ENCODE measurements at places on chromosomes 5 and 9.

- DNase-seq: no peak
Measured at GRCh38 chr5:1152156-1152555, 40.3 kb upstream of the SLC12A7 start.

- no peak for DNase-seq
Measured at GRCh38 chr5:61397238-61397637, 65.2 kb downstream of the ZSWIM6 start.

GRCh38 chr9:14400658-14400995, 86.7 kb upstream of the NFIB start:
- no peak for DNase-seq

DNA sequence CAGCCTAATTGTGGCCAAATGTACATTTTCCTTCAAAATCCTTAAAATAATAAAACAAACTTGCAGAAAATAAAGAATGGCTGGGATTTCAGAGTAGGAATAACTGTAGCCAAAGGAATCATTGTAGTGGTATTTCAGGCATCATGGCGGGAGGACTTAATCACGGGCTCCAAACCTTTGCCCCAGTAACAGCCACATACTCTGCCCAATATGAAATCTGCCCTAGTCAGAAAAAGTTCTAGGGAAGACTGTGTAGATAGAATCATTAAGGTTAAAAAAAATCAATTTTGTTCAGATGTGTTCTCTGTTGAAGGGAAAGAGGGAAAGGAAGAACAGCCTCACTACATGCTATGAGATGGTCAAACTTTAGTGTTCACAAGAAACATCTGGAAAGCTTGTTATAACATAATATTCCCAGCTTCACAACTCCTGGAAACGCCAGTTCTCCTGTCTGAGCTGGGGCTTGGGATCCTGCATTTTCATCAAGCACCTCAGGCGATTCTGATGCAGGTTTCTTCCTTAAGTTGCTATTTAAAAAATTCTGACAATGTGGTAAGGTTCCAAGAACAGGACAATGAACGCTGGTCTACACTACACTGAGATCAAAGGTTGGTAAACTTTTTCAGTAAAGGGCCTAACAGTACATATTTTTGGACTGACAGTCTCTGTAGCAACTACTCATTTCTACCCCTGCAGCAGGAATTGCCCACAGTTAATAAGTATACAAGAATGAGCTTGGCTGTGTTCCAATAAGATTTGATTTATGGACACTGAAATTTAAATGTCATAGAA, 87.9 kb downstream of the CEMIP2 start:
- no peak for DNase-seq

GRCh38 chr9:137130176-137130755, 8.7 kb upstream of the GRIN1 start:
- DNase-seq: no peak

GRCh38 chr5:25500635-25501034, 855.9 kb upstream of the CDH10 start:
- DNase-seq: no peak

- peak; percentile 5 for DNase-seq
Measured at GRCh38 chr5:35202319-35203111, 27.8 kb downstream of the PRLR start.

- DNase-seq: no peak
Measured at GRCh38 chr9:8486095-8486494, 686.5 kb upstream of the DMAC1 start.

- DNase-seq: no peak
Measured at GRCh38 chr9:6977761-6978160, 220.0 kb downstream of the KDM4C start.

- DNase-seq: no peak
Measured at GRCh38 chr5:68195137-68195536, 20.4 kb upstream of the PIK3R1 start.

DNA sequence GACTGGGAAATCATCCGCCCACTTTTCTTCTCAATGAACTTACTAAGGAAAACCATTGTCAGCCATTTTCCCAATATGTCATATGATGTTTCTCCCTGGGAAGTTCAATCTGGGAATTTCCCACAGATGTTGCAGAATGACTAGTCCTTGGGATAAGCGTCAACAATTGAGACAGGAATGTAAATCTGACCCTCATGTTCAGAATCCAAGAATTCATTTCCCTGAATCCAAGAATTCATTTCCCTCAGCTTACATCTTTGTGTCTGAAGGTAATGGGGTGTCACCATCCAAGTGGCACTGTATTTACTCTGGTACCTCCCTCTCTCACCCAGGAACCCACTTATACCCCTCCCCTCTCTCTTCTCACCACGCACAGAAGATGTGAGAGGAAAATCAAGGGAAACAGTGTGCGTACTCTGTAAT, 7.4 kb downstream of the KLF9 start:
- no peak for DNase-seq

DNA sequence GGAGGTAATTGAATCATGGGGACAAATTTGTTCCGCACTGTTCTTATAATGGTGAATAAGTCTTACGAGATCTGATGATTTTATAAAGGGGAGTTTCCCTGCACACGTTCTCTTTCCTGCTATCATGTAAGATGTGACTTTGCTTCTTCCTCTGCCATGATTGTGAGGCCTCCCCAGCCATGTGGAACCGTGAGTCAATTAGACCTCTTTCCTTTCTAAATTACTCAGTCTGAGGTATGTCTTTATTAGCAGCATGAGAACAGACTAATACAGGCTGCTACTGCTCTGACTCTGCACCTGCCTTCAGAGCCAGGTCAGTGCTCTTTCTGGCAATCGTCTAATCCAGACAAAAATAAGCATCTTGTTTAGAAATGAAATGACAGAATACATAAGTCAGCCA, 479.2 kb upstream of the TUSC1 start:
- no peak for DNase-seq

- no peak for DNase-seq
Measured at GRCh38 chr5:146620031-146620668, 104.2 kb upstream of the GPR151 start.

DNA sequence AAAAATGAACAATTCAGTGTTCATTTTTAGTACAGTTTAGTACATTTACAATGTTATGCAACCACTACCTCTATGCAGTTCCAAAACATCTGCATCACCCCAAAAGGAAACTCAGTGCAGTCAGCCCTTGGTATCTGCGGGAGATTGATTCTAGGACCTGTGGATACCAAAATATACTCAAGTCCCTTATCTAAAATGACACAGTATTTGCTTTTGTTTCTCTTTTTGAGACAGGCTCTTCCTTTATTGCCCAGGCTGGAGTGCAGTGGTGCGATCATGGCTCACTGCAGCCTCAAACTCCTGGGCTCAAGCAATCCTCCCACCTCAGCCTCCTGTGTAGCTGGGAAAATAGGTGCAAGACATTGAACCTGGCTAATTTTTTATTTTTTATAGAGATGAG, 114.0 kb downstream of the PIP5K1B start:
- no peak for DNase-seq

GRCh38 chr5:4015709-4016108, 420.1 kb downstream of the IRX1 start:
- no peak for DNase-seq

DNA sequence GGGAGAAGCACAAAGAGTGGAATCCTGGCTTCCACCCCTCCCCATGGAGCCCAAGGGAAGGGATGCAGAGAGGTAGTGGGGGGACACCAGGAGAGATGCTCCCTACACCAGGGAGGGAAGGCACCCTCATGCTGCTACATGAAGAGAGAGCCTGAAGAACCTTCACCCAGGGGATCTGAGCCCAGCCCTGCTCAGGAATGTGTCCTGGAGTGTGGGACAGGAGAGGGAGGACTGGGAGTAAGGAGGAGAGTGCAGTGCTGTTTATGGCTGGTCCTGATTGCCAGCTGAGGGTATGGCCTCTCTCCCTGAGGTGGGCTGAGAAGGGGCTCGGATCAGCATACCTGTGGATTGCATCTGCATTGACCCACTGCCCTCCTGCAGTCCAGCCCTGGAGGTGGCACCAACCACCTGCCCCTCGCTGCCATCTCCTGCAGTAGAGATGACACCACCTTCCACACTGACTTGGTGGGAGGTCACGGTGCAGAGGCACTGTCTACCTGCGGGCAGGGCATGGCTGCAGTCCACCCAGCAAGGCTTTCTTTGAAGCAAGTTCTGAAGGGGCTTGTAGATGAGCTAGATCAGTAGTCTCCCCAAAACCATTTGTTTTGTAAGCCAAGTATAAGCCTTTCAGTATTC, 114.9 kb upstream of the SLC25A48 start:
- DNase-seq: no peak

DNA sequence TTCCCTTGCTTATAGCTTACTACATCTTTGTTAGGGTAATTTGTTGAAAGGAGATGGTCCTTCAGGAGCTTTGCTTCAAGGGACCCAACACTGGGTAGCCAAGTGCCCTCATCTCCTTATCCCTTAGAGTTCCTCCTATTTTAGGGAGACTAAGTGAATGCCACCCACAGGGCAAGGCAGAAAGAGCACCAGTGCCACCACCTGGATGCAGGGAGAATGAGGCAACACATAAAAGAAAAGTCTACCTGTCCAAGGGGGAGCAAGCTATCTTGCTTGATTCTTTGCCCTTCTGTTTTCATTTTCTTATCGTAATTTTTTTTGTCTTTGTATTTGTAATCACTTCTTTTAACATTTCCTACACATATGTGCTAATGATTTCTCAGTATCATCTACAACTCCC, 205.5 kb downstream of the NPR3 start:
- no peak for DNase-seq

- no peak for DNase-seq
Measured at GRCh38 chr9:89548071-89548638, 50.2 kb upstream of the SEMA4D start.

DNA sequence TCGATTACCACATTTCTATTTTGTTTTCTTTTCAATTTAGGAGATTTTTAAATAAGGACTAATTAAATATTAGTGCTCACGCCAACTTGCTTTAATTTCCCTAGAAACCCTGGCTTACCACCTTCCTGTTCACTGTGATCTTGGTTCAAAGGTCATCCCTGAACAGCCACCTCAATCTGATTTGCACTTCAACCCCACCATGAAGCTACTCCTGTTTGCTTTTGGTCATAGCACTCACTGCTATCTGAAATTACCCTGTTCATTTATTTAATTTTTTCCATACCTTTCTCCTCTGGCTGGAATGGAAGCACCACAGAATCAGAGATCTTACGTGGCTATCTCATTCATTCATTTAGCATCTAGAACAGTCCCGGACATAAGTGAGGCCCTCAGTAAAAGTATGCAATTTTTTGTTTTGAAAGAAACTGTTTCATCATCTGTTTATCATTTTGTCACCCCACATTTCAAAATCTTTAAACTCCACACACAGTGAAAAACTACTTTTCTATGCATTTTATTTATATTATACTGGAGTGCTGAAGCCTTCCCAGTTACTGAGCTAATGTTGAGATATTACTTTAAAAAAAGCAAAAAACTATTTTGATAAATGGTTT, 17.2 kb upstream of the ADAMTSL1 start:
- no peak for DNase-seq

DNA sequence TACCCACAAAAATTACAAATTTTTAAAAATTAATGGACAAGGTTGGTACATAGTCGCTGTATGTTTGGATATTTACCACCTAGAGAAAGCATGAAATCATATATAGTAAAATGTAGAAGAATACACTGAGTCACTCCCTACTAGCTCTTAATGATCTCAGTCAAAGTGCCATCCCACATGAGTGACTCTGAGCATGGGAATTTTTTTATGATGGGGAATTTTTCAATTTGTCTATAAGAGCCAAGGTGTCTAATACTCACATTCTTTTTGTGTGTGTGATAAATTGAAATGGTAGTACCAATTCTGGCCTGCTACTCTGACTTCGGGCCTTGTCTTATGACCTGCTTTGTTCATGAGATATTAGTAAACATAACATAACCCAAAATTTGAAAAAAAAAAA, 483.2 kb downstream of the CDH10 start:
- no peak for DNase-seq

- no peak for DNase-seq
Measured at GRCh38 chr9:20788526-20789451, 104.7 kb downstream of the FOCAD start.

DNA sequence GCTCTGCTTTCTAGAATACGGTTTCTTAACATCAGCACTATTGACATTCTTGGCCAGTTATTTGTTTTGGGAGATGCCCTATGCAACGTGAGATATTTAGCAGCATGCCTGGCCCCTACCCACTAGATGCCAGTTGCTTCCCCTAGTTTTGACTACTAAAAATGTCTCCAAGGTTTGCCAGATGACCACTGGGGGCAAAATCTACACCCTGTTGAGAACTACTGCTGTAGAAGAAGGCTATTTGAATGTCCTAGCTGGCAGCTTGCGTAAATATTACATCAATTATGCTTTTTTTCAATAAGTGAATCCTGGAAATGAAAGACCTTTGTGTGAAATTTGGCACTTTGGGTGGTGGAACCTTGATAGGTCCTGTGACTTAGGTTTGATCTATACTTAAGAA, 5.0 kb downstream of the NCBP1 start:
- no peak for DNase-seq

GRCh38 chr9:110742741-110743371, 74.3 kb downstream of the MUSK start:
- no peak for DNase-seq

DNA sequence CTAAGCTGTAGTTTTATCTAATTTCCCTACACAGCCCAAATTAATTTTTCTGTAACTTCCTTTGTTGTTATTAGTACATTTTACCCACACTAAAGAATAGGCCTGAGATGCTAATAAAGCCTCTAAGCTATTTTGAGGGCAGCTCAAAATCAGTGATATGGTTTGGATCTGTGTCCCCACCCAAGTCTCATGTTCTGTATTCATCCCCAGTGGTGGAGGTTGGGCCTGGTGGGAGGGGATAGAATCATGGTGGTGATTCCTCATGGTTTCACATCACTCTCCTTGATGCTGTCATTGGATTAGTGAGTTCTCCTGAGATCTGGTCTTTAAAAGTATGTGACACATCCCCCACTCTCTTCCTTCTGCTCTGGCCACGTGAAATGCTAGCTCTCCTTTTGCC, 27.3 kb downstream of the LURAP1L start:
- DNase-seq: no peak

DNA sequence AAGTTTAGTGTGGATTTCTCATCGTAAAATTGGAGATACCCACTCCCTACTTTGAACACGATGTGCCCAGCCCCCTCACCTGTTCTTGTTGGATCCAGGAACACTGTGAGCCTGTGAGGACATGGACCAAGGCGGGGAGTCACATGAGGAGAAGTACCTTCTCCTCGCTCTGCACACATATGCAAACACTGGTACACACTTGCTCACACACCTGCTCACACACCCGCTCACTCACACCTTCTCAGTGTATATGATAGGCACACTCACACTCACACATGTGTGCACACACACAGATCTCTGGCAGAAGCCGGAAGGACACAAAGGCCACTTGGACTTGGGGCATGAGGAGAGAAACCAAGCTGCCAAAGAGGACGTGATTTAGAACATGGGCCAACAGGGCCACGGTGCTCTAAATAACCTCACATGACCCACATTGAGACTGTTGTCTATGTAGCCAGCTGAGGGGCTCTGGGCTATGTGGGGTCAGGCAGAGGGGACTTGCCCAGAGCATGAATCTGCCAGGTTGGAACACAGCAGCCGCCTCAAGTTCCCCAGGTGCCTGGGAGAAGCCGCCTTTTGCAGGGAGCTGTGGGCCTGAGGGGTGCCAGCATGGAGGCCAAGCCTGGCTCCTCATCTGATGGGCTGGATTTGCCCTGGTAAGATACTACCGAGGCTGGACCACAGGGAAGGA, 283.0 kb upstream of the IRX4 start:
- no peak for DNase-seq
